H1 (cell line): ENCODE measurements at places on chromosomes 7 and 10. TPM values are rescaled to one million over a fixed set of nuclear protein-coding genes. Genes with fewer than 3 reads are reported as not detected.

Gene SNCG
- 12.2 and 14.6 TPM in 2 replicates for polyA plus RNA-seq

- no peaks in the 10 kb centered on the region for H3K36me3 ChIP-seq
- no peaks in the 10 kb centered on the region for H3K27me3 ChIP-seq
- H3K27ac ChIP-seq, result no peak overlapping the region
- DNase-seq, result no peak
- no peaks in the 10 kb centered on the region for H3K4me1 ChIP-seq
These were observed 24.8 kb downstream of the OIT3 start for GRCh38 chr10:72918352-72918751.

GRCh38 chr7:101995121-101995520 lies 177.7 kb downstream of the CUX1 start:
- no peak overlapping the region for H3K27ac ChIP-seq
- H3K27me3 ChIP-seq, result no peaks in the 10 kb centered on the region
- no peak overlapping the region for H3K4me3 ChIP-seq
- H3K4me1 ChIP-seq, result no peaks in the 10 kb centered on the region

Gene MSMB
- polyA plus RNA-seq, result not detected in 2 replicates
